ENCODE measurements at places on chromosomes 12 and 14.

DNA sequence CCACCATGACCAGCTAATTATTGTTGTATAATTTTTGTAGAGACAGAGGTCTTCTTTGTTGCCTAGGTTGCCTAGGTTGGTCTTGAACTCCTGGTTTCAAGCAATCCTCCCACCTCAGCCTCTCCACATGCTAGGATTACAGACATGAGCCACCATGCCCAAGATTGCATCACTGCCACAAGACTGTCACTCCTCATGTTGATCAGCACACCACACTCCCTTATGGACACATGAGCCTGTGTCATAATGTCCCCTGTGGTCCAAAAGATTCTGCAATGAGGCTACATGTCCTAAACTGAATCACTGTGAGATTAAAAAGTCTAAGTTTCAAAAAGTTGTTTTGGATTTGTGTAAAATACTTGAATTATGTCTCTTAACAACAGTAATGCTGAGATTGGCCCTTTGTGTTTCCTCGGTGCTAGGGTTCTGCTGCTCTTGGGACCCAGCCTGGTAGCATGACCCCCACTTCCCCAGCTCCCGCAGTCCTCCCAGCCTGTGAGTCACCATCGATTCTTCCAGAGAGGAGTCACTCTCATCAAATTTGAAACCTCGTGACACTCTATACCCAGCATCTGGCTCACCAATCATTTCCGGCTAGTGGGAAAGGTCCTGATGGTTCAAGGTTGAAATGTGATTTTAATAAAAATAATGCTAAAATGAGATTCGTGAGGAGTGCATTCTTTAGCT, 890.9 kb downstream of the VRK1 start:
- DNase-seq: no peak

DNA sequence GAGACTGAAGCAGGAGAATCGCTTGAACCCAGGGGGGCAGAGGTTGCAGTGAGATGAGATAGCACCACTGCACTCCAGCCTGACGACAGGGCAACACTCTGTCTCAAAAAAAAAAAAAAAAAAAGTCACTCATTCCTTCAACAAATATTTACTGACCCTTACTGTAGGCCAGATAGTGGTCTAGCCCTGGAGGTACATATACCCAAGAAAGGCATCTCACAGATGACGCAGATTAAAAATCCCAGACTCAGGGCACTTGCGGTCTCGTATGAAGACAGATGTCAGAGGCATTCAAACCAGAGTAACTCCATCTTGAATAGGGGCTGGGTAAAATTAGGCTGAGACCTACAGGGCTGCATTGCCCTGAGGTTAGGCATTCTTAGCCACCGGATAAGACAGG, 44.8 kb downstream of the CLMN start:
- DNase-seq: no peak

GRCh38 chr12:123971770-123972456, 718 bp downstream of the CCDC92 start:
- peak; percentile 22 for DNase-seq

DNA sequence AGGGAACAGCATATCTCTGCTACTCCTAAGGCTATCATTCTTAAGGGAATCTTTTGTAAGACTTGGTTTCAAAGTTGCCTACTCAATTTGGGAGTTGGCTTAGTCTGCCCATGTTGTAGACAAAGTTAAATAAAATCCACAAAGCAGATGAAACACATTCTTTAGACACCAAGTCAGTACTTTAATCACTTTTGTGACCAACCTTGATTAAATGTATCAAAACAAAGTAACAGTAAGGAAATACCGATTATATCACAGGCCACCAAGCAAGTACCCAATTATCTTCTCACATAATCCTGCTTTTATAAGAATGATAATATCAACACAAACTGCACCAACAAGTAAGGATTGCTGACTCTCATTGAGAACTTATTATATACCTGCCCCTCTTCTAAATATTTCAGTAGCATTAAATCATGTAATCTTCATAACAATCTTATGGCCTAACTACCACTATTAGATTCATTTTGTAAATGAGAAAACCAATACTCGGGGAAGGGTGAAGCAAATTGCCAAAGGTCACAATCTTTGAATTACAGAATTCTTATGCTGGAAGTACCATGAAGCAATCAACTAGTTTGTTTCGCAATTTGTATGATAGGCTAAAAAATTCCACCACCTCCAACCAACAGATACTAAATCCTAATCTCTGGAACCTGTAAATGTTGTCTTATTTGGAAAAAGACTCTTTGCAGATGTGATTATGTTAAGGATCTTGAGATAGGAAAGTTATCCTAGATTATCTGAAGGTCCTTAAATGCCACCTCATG, 12.6 kb upstream of the DIO2 start:
- DNase-seq: no peak

DNA sequence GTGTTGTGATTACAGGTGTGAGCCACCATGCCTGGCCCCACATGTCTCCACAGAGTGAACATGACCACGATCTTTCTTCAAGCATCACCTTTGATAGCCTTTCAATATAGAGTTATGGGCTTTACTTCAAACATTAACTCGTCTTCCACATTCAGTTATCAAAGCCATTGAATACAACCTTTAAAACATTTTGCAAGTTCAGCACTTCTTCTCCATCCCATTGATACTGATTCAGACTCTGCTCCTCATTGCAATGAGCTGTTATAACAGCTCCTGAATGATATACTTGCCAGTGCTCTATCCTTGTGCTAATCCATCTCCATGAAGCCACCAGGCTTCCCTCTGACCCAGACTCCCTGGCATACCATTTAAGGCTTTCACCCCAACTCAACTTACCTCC, 223.5 kb upstream of the EEA1 start:
- no peak for DNase-seq

GRCh38 chr12:124034297-124034696, 61.3 kb downstream of the ZNF664 start:
- DNase-seq: no peak

- DNase-seq: no peak
These were observed 29.8 kb downstream of the FIGNL2 start for GRCh38 chr12:51818566-51819300.

GRCh38 chr14:100237735-100238418, 1.1 kb upstream of the YY1 start:
- peak; percentile 56 for DNase-seq

DNA sequence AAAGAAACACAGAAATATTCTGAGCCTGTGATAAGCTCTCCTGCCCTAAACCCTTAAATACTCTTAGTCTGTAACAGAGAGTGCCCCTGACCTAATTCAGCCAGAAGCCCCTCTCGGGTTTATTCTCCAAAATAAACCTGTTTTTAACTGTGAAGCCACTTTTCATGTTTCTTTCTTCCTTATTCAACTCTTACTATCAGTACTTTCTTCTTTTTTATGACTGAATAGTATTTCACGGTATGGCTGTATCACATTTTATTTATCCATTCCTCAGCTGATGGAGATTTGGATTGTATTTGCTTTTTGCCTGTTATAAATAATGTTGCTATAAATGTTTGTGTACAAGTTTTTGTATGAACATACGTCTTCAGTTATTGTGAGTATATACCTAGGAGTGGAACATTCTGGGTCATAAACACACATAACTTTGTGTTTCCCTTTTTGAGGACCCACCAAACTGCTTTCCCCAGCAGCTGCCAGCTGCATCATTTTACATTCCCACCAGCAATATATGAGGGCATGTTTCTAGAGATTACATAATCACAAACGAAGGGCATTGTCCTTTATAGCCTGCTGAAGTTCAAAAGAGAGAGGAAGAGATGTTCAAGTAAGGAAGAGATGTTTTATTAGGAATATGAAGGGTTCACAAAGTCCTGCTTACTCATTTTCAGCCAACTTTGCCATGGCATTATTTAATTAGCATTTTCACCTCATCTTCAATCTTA, 199.4 kb upstream of the NUDT4 start:
- no peak for DNase-seq

DNA sequence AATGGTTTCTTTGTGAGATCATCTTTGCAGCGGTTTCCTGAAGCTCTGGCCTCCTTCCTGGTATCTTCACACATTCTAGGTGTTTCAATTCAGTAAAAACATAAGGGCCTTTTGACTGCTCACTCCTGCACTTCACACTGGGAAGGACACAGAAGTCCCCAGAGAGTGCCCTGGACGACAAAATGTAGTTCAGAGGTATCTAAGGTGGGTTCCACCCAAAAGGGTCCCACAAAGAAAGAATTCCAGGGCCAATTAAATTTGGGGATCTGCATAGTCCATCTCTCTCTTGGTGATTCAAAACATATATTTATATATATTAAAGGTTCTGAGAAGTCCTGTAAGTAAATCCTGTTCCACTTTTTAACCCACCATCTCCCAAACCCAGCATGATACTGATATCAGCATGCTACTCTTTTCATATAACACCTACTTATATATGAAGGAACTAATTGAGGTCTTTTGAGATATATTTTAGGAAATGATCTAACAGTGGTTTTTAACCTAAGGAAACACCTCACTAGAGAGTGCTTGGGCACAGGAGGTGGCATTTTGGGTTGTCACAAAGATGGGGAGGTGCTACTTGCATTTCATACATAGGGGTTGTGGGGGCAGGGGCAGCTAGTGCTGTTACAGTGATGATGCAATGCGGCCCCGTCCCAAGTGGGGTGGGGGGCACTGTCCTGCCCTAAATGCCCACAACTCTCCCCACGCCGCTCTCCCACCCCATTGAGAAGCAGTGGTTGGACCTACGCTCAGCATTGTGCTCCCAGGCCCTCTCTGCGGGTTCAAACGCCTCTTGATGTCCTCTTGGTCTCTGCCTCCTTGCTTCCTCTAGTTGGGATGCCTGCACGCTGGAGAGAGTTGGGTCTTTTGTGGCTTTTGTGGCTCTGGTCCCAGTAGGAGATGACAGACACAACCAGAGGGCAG, 109.4 kb downstream of the ARF6 start:
- peak; percentile 34 for DNase-seq

- no peak for DNase-seq
These were observed 61.8 kb downstream of the GLT1D1 start for GRCh38 chr12:128914908-128915563.

DNA sequence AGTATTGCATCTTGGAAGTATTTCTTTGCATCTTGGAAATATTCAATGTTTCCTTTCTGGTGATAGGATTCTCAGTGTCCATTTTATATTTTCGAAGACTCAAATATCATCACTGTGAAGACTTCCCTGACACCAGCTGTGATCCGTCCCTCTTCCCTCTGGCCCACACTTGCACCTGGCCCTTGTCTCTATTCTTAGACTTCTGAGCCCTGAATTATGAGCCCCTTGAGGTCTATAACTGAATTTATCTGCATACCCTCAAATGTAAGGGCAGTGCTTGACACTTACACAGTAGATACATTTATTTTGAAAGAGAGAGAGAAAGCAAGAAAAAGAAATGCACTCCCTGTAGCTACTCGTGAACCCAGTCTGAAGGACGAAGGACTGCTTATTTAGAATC, 376.7 kb downstream of the ZFP36L1 start:
- no peak for DNase-seq

DNA sequence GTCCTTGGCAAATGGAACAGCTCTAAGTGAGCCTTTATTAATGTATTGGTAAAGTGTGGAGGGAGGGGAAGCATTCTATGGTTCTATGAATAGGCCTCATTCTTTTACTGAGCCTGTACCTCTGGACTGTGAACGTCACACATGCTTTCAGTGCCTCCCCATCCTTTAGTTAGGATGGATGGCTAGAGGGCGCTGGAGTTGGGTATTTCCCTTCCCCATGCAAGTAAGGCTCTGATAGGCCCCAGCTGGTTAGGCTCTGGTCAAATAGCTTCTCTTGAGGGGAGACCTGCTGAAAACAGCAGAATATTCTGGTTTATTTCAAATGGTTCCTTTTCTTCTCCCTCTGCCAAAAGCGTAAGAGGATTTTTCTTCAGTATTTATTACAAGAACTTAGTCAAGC, 860.9 kb upstream of the MDGA2 start:
- no peak for DNase-seq

GRCh38 chr14:57982804-57983634, 117.1 kb upstream of the SLC35F4 start:
- no peak for DNase-seq

GRCh38 chr12:115998119-115998633, 279.3 kb downstream of the MED13L start:
- no peak for DNase-seq

- DNase-seq: no peak
These were observed 42.4 kb downstream of the TRIP11 start for GRCh38 chr14:91997492-91997891.

GRCh38 chr12:52818388-52818787, 4.5 kb upstream of the KRT4 start:
- no peak for DNase-seq

GRCh38 chr14:72256055-72256454, 323.8 kb downstream of the RGS6 start:
- DNase-seq: no peak

GRCh38 chr12:124036657-124037109, 63.7 kb downstream of the ZNF664 start:
- DNase-seq: peak; percentile 49

DNA sequence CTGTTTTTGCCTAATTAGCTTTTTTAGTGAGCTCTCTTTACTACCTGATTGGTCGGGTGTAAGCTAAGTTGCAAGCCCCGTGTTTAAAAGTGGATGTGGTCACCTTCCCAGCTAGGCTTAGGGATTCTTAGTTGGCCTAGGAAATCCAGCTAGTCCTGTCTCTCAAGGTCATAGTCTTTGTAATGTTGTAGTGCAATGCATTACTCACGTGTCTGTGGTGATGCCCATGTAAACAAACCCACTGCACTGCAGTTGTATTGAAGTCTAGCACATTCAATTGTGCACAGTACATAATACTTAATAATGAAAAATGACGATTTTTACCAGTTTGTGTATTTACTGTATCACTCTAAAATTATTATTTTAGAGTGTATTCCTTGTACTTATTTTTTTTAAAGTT, 335.5 kb downstream of the NUAK1 start:
- no peak for DNase-seq

- no peak for DNase-seq
These were observed 88.6 kb upstream of the DCN start for GRCh38 chr12:91271185-91271584.

DNA sequence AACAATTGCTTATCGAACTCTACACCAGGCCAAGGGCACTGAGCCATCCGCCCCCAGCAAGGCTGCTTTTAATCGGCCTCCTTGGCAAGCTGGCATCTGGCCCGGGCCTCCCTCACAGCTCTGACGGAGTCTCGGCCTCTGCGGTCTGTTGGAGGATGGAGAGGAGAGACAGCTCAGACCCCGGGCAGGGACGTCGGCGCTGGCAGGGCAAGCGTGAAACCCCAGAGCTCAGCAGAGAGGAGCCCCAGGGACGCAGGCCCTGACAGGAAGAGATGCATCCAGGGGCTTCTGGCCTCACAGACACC, 17.5 kb downstream of the CAMKK2 start:
- no peak for DNase-seq
